Activated T-helper 2 cell treated with anti-CD3 and anti-CD28 coated beads, Interferon-gamma antibody, Interleukin-2, Interleukin-4, amounts not matched to agents 10 μg/mL and 5 μg/mL and 100 μg/mL, durations not matched to agents 14 hours and 24 hours and 36 hours (primary cell): ENCODE measurements at places on chromosomes 11 and 22. TPM values are rescaled to one million over a fixed set of nuclear protein-coding genes. Genes with fewer than 3 reads are reported as not detected.

MOGAT2 gene
- not detected in 2 replicates for total RNA-seq

UBQLNL gene
- total RNA-seq = 0.09 TPM in 1 of 2 replicates, not detected in the other

DNAJB7 gene
- total RNA-seq = not detected in 2 replicates

MUS81 gene
- total RNA-seq = 84.9 and 90.5 TPM in 2 replicates

PGR gene
- not detected in 2 replicates for total RNA-seq

CLMP gene
- 0.05 and 0.11 TPM in 2 replicates for total RNA-seq

CARNS1 gene
- total RNA-seq = 0.51 and 0.68 TPM in 2 replicates

FAM168A gene
- total RNA-seq = 19.2 and 19.3 TPM in 2 replicates

DERL3 gene
- 10.3 TPM in 2 replicates for total RNA-seq

BTG4 gene
- total RNA-seq = not detected in 2 replicates

NDUFC2 gene
- 208 and 215 TPM in 2 replicates for total RNA-seq

CD44 gene
- 232 and 249 TPM in 2 replicates for total RNA-seq

ME3 gene
- total RNA-seq = 3.5 and 4.1 TPM in 2 replicates

CD3D gene
- 386 and 400 TPM in 2 replicates for total RNA-seq

PHETA2 gene
- 5.6 and 5.7 TPM in 2 replicates for total RNA-seq

MS4A3 gene
- not detected in 2 replicates for total RNA-seq

PDXP gene
- 40.1 and 41.9 TPM in 2 replicates for total RNA-seq

HNRNPUL2 gene
- total RNA-seq = 62.6 and 63.5 TPM in 2 replicates

RASL10A gene
- 0.46 and 0.52 TPM in 2 replicates for total RNA-seq

WNT11 gene
- 0.91 TPM in 1 of 2 replicates, not detected in the other for total RNA-seq

TENM4 gene
- total RNA-seq = not detected in 2 replicates

OR52I1 gene
- total RNA-seq = not detected in 2 replicates

YPEL4 gene
- total RNA-seq = 0.37 and 0.64 TPM in 2 replicates

SLN gene
- total RNA-seq = not detected in 2 replicates

FAM180B gene
- total RNA-seq = 0.25 and 0.39 TPM in 2 replicates

PRRG4 gene
- total RNA-seq = 1.1 and 1.3 TPM in 2 replicates

NXPE1 gene
- not detected in 2 replicates for total RNA-seq

PARVG gene
- total RNA-seq = 73.5 and 75.6 TPM in 2 replicates

COA4 gene
- total RNA-seq = 90.2 and 99.9 TPM in 2 replicates

GGTLC2 gene
- total RNA-seq = not detected in 2 replicates

SLC37A2 gene
- total RNA-seq = 0.44 and 0.52 TPM in 2 replicates

IFITM10 gene
- total RNA-seq = 0.14 and 0.34 TPM in 2 replicates

GGT5 gene
- 0.05 TPM in 1 of 2 replicates, not detected in the other for total RNA-seq

LRRC74B gene
- total RNA-seq = 0.23 TPM in 1 of 2 replicates, not detected in the other

APOBEC3H gene
- total RNA-seq = 7.3 and 8.3 TPM in 2 replicates

SULT4A1 gene
- not detected in 2 replicates for total RNA-seq

APIP gene
- 28.1 and 30.7 TPM in 2 replicates for total RNA-seq

OR52E8 gene
- not detected in 2 replicates for total RNA-seq

MMP1 gene
- not detected in 2 replicates for total RNA-seq

ART1 gene
- total RNA-seq = not detected in 2 replicates

RAG2 gene
- not detected in 2 replicates for total RNA-seq

ASCL2 gene
- total RNA-seq = 0.23 and 0.25 TPM in 2 replicates

APOL3 gene
- 35.6 and 48.3 TPM in 2 replicates for total RNA-seq

ALDH3B1 gene
- total RNA-seq = not detected in 2 replicates

SPON1 gene
- total RNA-seq = 0.07 and 0.16 TPM in 2 replicates

SYVN1 gene
- total RNA-seq = 40.1 and 42.2 TPM in 2 replicates

FBLN1 gene
- not detected in 2 replicates for total RNA-seq

MS4A15 gene
- not detected in 2 replicates for total RNA-seq

ANGPTL5 gene
- total RNA-seq = not detected in 2 replicates

CECR2 gene
- not detected in 2 replicates for total RNA-seq
